ENCODE measurements at places on chromosomes 3 and 15.

- no peak for DNase-seq
Observed at GRCh38 chr3:171732756-171733155, 77.5 kb downstream of the PLD1 start.

DNA sequence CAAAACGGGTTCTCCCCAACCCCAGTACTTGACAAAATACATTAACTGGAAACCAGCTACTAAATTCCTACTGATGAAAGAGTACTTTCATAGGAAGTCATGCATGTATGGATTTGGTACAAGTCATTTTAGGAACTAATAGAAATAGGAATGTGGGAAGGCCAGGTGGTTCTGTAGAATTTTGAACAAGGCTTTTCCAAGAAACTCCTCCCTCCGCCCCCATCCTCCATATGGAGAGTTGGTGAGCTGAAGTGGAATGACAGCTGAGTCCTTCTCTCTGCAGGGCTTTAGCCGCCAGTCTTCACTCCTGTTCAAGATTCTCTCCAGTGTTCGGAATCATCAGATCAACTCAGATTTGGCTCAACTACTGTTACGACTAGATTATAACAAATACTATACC is 33.2 kb downstream of the TUBGCP4 start:
- DNase-seq, result no peak

GRCh38 chr3:58522759-58523425 is 14.1 kb downstream of the ACOX2 start:
- DNase-seq, result no peak

GRCh38 chr3:16050641-16051467 is 123.6 kb upstream of the GALNT15 start:
- no peak for DNase-seq

DNA sequence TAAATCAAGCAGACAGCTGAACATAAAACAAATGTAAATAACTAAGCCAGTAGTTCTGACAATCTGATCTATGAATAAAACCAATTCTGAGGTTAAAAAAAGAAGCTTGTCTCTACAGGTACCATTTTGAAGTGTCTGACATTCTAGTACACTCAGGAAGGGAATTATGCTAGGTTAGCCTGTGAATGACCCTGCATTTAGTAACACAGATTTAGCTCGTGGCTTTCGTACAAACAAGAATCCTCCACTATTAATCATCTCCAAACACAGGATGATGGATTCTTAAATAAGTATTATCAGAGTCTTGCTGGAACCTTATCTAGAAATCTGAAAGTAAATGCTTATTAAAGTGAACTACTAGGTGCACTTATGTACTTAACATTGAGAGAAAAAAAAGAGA is 1120.1 kb downstream of the ROBO1 start:
- no peak for DNase-seq

GRCh38 chr15:88187195-88187594 is 69.3 kb downstream of the NTRK3 start:
- DNase-seq, result no peak

DNA sequence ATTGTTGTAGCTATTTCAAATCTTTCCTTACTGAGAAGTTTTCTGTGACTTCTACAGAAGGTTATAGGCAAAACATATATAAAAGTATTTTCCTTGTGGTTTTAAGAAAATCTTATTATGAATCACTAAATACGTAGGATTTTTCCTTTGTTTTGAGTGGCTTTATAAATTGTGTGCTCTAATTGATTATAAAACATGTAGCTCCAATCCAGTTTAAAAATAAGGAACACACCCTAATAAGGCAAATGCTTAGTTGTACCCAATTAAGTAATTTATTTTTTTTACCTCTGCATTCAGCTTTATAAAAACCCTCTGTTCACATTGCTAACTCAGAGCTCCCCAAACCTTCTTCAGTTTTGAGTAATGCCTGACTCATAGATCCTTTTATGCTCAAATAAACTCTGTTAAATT is 408.0 kb downstream of the NAALADL2 start:
- no peak for DNase-seq

GRCh38 chr3:128062033-128062745 is 10.0 kb downstream of the SEC61A1 start:
- no peak for DNase-seq

GRCh38 chr3:192273697-192274010 is 453.7 kb downstream of the FGF12 start:
- no peak for DNase-seq

- DNase-seq, result no peak
Observed at GRCh38 chr3:133860519-133860918, 35.2 kb downstream of the RAB6B start.

DNA sequence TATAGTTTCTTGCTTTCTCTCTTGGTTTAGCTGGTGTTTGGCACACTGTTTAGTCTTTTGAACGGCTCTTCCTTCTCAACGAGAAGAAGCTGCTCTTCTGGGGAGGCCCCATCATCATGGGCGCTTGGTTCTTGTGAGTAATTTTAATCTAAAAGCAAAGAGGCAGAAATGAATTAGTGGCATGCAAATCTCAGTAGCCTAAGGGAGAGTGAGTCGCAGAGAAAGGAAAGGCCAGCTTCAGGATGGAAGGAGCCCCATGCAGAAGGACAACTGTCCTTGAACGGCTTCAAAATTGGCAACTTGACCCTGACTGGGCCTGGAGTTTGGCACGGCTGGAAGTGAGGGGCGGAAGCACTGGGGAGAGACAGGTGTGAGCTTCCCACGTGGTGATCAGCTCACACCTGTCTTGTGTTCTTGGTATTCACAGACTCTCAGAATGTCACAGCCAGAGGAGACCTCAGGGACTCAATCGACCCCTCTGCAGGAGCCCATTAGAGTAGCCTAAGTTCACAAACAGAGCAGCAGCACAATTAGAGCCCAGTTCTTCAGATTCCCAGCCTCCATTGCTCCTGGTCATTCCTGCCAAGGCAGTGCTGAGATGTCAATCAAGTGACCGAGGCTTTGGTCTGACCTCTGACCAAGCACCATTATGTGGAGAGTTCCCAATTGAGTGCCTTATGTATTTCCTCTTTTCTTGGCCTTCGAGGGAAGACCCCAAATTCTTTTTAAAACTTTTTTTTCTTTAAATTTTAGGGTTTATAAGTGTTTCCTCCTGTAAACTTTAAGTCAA is 41.3 kb upstream of the ETV5 start:
- DNase-seq, result no peak

DNA sequence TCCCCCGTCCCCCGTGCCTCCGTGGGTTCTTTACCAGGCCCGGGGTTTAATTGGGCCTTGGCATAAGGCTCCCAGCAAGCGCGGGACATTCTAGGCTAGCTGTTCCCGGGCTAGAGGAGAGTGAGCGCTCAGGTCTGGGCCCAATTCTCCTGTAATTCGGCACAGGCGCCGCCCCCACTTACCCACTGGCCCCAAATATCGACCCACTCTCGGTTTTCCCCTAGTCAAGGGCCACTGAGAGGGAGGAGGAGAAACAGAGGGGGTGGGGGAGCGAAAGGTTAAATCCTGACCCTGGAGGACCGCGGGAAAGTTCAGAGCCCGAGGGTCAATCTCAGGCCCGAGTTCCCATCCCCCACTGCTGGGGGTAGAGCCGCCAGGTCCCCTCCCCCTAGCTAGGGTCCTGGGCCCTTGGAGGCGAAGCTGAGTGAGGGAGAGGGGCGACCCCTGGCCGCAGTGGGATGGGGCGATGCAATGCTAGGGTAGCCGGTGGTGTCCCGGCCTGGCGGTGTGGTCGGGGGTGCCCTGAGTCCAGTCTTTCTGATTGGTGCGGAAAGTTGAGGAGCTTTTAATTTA is 8.5 kb upstream of the ONECUT1 start:
- no peak for DNase-seq

DNA sequence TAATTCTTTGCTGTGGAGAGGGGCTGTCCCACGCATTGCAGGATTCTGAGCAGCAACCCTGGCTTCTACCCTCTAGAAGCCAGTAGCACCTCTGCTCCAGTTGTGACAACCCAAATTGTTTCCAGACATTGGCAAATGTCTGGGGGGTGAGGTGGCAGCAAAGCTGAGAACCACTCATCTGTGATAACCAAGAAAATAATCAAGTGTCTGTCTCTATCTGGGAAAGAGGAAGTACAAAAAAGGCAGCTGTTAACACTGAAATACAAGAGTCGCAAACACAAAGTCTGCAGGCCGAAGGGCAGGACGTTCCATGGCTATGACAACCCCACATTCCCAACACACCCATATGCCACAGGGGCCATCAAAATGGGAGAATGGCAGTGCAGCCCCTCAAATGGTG is 42.2 kb upstream of the GNB5 start:
- DNase-seq, result no peak

GRCh38 chr3:60703008-60703407 is 548.2 kb downstream of the FHIT start:
- DNase-seq, result no peak

DNA sequence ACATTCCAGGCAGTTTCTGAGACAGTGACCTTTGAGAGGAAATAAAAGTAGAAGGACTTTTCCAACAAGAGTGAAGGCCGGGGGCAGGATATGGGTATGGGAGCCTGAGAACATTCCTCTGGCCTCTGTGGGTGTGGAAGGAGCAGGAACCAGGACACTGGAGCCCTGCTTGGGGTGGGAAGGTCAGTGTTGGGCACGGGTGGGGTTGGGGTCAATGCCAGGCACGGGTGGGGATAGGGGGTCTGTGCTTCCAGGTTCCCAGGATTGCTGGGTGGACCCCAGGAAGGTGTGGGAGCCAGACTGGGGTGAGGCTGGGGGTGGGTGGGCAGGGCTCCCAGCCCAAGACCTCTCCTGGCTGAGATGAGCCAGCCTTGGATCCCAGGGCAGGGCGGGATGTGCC is 163.5 kb downstream of the NSMCE3 start:
- no peak for DNase-seq

DNA sequence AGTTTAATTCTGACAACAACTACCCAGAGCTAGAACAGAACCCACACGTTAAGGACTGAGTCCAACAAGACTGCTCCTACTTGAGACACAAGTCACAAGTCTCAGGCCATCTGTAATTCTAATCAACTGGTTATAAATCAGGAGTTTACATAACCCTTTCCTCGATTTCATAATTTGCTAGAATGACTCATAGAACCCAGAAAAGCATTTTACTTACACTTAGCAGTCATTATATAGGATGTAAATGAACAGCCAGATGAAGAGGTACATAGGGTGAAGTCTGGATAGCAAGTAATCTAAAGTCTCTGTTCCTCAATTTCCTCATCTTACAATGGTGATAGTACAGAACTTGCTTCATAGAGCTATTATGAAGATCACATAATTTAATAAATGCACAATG is 1018.2 kb downstream of the DIPK2A start:
- no peak for DNase-seq

DNA sequence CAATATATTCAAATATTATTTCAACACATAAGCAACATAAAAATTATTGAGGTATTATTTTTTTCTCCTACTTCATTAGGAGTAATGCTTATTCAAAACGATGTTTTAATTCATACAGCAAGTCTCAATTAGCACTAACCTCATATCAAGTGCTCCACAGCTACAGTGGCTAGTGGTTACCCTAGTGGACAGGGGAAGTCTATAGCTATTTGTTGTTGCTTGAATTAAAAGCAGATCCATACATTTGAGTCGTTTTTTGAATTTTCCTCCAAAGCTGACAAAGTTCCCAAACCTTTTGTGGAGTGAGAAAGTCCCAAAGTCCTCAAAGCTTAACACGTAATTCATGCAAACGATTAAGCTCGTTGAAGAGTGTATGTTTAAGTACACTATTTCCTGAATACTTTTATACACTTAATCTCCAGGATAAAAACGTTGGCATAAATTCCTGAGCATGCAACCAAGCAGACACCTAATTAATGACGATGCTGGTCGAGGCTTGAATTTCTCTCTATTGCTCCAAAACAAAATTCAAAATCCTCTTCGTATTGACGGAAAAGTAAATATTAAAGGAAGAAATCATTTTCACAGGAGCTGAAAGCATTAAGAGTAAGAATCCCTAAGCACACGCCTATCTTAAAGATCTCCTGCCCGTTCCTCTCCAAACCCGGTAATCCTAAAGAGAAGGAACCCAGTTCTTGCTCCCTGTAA is 985 bp downstream of the VPS13C start:
- DNase-seq, result no peak

DNA sequence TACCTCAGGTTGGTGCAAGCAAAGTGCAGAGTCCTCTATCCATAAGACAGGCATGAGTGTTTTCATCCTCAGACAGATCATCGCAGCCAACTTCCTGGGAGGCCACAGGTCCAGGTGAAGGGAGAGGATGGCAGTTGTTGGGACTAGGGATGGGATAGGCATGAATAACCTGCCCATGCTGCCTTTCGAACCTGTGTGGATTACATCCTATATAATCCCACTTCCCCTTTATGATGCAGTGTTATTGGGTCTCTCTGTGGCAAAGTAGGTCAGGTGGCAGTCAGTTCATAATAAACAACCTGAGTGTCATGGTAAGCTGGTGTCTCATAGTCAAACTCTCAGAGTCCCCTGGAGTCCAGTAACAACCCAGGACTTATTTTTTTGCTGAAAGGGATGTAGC is 40.4 kb downstream of the CCR3 start:
- DNase-seq, result no peak

GRCh38 chr3:62229908-62230307 is 143.4 kb downstream of the FEZF2 start:
- no peak for DNase-seq

- DNase-seq, result no peak
Observed at GRCh38 chr3:127206154-127206553, 13.2 kb downstream of the PRR23E start.

DNA sequence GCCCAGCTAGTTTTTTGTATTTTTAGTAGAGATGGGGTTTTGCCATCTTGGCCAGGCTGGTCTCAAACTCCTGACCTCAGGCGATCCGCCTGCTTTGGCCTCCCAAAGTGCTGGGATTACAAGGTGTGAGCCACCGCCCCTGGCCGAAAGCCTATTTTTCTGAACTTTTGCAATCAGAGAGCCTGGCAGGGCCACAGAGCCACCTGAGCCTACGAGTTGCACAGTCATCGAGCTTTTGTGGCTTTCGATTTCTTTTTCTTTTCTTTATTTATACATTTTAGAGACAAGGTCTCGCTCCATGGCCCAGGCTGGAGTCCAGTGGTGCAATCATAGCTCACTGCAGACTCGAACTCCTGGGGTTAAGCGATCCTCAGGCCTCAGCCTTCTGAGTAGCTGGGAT is 140.4 kb downstream of the NSMCE3 start:
- no peak for DNase-seq

DNA sequence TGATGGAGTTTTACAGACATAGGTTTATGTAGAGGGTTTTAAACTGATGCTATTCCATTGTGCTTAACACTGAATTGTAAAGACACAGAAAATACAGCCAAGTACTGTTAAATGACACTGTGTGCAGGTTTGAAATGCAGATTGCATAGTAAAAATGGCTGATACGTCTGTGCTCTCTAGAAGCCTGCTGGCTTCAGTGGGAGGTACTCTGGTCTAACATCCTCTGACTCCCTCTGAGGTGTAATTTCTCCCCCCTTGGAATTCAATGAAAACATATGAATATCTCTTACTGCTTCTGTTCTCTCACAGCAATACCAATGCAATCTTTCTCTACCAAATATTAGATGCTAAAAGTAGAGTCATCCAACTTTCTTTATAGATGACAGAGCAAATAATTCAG is 176.6 kb downstream of the SLC9A9 start:
- no peak for DNase-seq

GRCh38 chr3:33287672-33288282 is 10.5 kb downstream of the FBXL2 start:
- DNase-seq, result no peak

GRCh38 chr3:181739628-181740027 is 27.9 kb downstream of the SOX2 start:
- no peak for DNase-seq

- no peak for DNase-seq
Observed at GRCh38 chr15:78407608-78408354, 30.2 kb upstream of the IREB2 start.
